ENCODE measurements at places on chromosomes 4 and X.

DNA sequence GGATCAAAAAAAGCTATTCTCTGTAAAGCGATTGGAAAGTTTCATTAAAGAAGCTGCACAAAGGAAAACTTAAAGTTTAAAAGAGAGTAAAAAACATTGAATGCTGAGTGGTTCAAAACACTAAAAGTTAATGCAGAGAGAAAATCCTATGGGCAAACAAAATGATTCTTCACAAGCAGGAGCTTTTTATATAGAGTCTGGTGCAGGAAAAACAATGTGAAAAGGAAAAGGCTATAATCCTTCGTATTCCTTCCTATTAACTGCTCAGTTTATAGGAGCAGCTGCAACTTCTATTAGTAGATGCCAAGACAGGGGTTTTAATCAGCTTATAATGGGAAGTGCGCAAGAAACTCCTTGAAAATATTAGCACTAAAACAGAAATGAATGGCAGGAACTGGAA, 100.7 kb downstream of the PDGFC start:
- no peak for DNase-seq

DNA sequence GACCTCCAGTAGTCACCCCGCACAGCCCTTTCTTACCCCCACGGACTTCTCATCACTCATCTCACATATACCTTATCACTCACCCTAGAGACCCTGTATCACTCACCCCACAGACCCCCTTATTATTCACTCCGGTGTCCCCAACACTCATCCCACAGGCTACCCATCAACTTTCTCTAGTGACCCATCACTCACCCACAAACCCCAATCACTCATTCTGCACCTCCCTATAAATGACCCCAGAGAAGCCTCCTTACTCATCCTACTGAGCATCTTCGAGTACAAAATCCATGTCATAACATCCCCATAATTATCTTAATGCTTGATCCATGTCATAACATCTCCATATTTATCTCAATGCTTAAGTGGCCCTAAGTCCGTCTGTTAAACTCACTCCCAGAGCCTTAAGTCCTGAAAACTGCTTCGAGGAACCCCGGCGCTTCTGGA, 934 bp downstream of the ZNF41 start:
- no peak for DNase-seq

DNA sequence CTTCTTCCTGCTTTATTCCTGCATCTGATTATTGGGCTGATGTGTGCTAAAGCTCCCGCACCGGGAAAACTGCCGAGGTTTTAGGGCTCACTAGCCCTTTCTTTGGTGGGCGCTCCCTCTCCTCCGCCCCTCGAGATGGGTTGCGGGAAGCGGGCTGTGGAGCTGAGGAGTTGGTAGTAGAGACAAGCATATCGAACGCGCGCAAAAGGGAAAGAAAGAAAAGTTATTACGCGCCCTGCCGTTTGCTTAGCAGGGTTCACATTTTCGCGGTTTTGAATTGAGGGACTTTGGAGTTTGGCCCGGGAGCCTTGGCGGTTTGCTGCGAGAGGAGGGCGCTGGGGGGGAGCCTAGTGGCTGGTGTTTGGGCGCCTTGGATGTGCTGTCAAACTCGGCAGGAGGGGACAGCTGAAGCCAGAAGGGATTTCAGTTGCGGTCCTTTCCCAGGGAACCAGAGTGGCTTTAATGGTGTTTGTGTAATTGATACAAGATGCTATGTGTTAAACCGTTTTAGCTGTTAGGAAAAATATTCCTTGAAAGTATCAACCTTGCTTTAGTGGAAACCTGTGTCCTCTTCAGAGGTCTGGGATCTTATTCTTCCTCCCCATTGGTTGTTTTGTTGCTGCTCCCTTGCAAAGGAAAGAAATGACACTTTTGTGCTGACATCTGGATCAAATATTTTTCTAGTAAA, 1.1 kb downstream of the GAB1 start:
- DNase-seq = no peak

GRCh38 chrX:155767051-155767875, 113.9 kb upstream of the VAMP7 start:
- DNase-seq = peak; percentile 71

DNA sequence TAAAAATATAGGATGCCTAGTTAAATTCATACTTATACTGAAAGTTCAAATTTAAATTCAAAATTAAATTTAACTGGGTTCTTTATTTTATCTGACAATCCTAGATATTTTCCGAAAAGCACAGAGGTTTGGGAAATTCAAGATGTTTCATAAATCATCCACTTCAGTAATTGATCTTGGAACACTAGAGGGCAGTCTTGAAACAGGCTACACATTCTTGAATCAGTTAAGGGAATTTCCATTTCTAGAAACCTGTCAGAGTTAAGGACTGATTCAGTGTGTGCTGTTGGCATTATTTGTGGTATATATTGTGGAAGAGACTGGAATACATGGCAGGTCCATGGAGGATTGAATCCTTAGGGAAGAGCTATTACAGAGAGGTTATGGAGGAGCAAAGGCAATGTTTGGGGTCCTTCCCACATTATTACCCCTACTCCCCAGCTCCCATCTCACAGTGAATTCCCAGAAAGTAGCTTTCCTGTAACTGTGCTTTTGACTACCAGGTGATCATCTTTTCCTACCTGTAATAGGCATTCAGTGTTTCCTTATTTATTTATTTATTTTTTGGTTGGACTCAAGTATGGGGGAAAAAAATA, 92.9 kb downstream of the EGF start:
- peak; percentile 57 for DNase-seq

- DNase-seq = no peak
Observed at GRCh38 chrX:150527108-150527507, 41.3 kb upstream of the MTM1 start.
